ENCODE measurements at places on chromosomes 5 and 9. TPM values are rescaled to one million over a fixed set of nuclear protein-coding genes. Genes with fewer than 3 reads are reported as not detected.

Gene TLE4
- 24.9 TPM for total RNA-seq

Gene INSYN2B
- total RNA-seq: 4.6 TPM

Gene PCDHGA6
- 4.8 TPM for total RNA-seq

Gene TXNDC8
- not detected for total RNA-seq

Gene CNTNAP3
- total RNA-seq: 1.4 TPM

Gene TMEFF1
- 0.88 TPM for total RNA-seq

Gene MATR3
- 175 TPM for total RNA-seq

Gene PDCD1LG2
- total RNA-seq: 16.0 TPM

Gene FRRS1L
- total RNA-seq: not detected

Gene FAM53C
- 32.4 TPM for total RNA-seq

Gene CD180
- total RNA-seq: not detected

Gene EIF4E1B
- not detected for total RNA-seq

Gene PAPPA
- 357 TPM for total RNA-seq

Gene ANKRD31
- under 0.01 TPM for total RNA-seq

Gene SH3PXD2B
- total RNA-seq: 39.6 TPM

Gene PTGES
- total RNA-seq: 138 TPM

Gene ARID3C
- not detected for total RNA-seq

All from placental pericyte (primary cell).